Endothelial cell of umbilical vein (primary cell): ENCODE measurements at places on chromosomes 2 and 18. TPM values are rescaled to one million over a fixed set of nuclear protein-coding genes. Genes with fewer than 3 reads are reported as not detected.

The CTAGE1 gene
- polyA plus RNA-seq: not detected in 2 replicates

The ERMN gene
- not detected in 2 replicates for polyA plus RNA-seq

The CNRIP1 gene
- 88.6 and 98.9 TPM in 2 replicates for polyA plus RNA-seq

DNA sequence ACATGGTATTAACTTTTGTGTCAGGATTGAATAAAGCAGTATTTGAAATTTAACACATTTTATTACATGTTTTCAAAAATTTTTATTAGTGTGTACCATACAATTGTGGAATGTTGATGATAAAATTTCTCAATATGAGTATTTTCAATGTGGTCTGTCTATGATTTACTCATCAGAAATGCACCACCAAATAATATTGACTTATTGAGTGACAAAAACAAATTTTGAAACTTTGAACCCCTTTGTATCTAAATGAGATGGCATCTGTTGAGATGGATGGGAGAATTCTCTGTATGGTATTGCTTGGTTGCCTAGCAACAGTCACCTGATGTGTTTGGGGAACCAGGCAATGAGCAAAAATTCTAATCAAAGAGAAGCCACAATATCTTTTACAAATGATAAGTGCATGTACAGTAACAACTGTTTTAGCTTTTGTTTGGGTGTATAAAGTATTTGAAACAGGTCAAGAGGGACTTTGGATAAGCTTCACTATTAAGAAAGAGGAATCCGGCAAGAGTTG, 400.1 kb downstream of the CCDC85A start:
- DNase-seq: no peak

DNA sequence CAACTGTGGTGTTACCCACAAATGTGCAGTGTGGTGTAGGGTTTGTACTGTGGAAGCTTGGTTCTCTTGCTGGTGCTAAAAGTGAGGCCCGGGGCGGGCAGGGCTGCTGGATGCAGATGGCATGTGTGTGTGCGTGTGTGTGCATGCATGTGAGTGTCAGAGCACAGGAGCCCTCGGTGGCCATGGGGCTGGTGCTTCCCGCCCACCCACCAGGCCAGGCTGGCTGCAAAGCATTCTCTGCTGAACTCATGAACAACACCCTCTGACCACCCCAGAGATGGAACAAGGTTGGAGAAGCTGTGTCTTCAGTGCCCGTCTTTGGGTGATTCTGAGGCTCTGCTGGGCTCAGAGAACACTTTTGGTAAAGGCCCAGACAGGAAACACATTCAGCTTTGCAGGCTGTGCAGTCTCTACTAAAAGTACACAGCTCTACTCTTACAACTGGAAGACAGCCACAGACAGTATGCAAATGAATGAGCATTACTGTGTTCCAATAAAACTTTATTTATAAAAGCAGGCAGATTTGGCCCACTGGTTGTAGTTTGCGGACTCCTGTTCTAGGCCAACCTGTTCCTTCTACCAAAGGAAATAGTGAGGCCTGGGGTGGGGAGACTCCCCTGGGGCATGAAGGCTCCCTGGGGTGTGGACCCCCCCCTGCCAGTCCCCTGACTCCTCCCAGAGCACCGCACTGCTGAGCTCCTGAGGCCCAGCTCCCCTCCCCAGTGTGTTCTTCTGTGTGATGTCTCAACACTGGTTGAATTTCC, 225.3 kb upstream of the HDAC4 start:
- DNase-seq: no peak

GRCh38 chr2:53877556-53877955, 17.8 kb upstream of the GPR75 start:
- DNase-seq: no peak

DNA sequence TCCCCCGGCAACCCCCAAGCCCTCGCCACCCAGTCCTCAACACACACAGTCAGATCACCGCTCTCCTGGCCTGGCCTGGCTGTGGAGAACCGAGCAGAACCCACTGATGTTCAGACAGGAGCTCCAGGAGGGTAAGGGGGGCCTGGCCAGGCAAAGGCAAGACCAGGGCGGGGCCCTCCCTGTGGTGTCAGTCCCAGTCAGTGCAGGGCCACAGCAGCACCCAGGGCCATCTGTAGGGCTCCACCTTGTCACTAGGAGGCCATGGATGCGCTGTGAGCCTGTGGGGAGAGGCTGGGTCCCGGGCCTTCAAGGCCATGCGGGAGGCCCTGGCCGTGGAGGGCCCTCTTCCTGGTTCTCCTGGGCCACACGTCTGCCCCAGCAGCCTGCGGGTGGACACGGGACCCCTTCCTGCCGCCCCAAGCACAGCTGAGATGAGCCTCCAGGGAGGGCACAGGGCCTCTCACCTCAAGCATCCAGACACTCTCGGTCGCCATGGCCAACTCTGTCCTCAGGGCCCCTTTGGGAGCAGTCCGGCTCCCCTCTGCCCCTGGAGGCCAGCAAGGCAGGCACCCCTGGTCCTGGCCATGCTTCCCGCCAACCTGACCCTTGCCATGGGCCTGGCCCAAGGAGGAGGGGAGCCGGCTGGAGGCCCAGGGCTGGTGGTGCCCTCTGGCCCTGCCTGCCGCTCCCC, 2.0 kb downstream of the ANO7 start:
- no peak for DNase-seq

- no peak for DNase-seq
These were observed 909.9 kb upstream of the ACVR2A start for GRCh38 chr2:146934921-146935320.

DNA sequence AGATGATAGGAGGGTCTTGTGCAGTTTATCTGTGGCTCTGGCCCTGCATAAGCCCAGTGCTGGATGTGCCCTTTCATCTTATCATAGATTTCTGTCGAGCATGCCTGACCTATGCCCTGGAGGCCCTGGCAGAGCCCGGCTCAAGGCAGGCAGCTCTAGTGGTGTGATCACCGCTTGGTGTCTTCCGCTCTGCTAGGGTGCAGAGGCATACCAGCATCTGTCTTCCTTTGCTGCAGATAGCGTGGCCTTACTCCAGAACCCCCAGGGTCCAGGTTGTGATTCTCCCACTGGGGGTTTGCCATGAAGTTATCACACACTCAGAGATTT, 13.7 kb upstream of the TRAF3IP1 start:
- DNase-seq: no peak

- no peak for DNase-seq
These were observed 28.7 kb upstream of the DCC start for GRCh38 chr18:52311331-52311730.

GRCh38 chr2:174076040-174076439, 110.9 kb upstream of the SP3 start:
- no peak for DNase-seq

GRCh38 chr2:149422337-149422990, 92.1 kb downstream of the LYPD6 start:
- peak; percentile 15 for DNase-seq

DNA sequence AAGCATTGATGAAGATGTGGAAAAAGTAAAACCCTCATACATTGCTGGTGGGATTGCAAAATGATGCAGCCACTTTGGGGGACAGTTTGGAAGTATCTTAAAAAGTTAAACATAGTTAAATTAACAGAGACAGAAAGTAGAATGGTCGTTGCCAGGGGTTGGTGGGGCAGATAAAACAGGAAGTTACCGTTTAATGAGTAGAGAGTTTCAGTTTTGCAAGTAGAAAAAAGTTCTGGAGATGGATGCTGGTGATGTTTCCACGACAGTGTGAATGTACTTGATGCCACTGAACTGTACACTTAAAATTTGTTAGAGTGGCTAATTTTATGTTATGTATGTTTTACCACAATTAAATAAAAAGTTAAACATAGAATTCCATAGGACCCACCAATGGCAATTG, 44.5 kb upstream of the EGR4 start:
- DNase-seq: no peak

GRCh38 chr18:65753520-65753919, 2.7 kb downstream of the CDH7 start:
- DNase-seq: no peak

DNA sequence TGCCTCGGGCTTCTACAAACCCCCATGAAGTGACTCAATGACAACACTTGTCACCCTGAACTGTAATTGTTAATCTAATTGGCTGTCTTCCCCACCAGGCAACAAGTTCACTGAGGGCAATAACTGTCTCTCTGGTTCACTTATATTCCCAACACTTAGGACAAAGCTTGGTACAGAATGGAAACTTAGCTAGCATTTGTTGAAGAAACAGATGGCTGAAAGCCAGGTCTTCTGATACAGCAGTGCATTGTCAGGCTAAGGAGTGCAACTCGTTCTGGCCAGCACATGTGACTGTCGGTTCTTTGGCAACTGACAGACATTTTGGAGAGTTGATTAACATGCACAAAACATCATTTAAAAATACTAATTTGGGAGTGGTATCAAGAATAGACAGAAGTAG, 14.6 kb upstream of the DNAJC27 start:
- no peak for DNase-seq

- no peak for DNase-seq
These were observed 50.1 kb upstream of the HAAO start for GRCh38 chr2:42842466-42842865.

DNA sequence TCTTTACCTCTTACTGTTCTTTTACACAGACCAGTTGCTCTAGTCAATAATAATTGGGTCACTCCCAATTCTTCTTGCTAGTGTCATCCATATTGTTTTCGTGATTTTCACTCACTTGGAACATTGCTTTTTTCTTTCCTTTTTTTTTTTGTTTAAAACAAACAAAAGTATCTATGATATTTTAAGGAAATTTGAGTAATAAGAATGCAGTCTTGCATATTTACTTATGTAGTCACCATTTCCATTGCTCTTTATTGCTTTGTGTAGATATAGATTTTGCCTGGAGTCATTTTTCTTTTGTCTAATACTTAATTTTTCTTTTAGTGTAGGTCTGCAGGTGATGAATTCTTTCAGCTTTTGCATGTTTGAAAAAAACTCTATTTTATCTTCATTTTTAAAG, 71.9 kb downstream of the WDR7 start:
- DNase-seq: no peak

- DNase-seq: no peak
These were observed 5.7 kb downstream of the CDC42EP3 start for GRCh38 chr2:37665604-37666362.

DNA sequence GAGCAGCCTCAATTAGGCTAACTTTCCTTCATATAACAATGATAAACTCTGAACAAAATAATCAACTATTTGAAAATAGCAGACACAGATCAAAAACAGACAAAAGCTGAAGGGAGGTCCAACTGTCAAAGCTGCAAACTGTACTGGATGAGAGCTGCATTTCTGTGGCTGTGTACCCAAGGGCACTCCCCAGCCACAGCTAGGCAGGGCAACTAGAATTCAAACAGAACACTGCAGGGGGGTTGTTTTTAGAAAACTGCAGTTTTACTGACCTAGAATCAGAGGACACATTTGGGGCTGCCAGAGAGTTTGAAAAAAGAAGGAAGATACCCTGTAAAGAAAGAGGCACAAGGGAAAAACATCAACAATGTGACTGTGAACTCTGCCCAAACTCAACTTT, 56.8 kb downstream of the SMAD2 start:
- no peak for DNase-seq
